Breast epithelium (tissue), 4 donors: ENCODE measurements at places on chromosomes 2 and 18.

- H3K36me3 ChIP-seq, result no peaks in the 10 kb centered on the region
- H3K4me1 ChIP-seq, result no peaks in the 10 kb centered on the region
- H3K27me3 ChIP-seq, result no peaks in the 10 kb centered on the region
- no peak for DNase-seq
Measured at GRCh38 chr2:8709611-8710010, 27.8 kb downstream of the ID2 start.

- DNase-seq, result no peak
- H3K27me3 ChIP-seq, result no peaks in the 10 kb centered on the region
- H3K4me3 ChIP-seq, result no peak overlapping the region
- peaks cover 3% of the 10 kb centered on the region for H3K36me3 ChIP-seq
- no peak overlapping the region for H3K27ac ChIP-seq
Measured at GRCh38 chr18:49788327-49788898, 24.9 kb downstream of the ACAA2 start.

DNA sequence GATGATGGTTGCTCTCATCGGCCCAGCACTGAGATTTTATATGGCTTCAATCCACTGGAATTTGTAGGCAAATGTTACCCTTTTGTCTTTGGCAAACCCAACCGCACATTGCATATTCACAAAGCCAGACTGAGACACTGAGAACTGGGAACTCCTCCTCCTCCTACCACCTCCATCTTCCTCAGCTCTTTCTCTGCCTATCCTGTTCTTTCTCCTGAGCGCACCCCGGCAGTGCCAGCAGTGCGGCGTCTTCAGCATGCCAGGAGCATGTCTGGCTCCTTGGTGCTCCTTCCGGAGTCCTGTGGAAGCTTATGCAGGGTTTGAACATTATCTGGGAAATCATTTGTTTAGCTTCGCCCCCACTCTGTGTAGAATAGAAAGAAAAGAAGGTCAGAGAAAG lies 50.8 kb downstream of the TRIB2 start:
- H3K27ac ChIP-seq, result no peak overlapping the region
- no peaks in the 10 kb centered on the region for H3K27me3 ChIP-seq
- no peak overlapping the region for H3K4me3 ChIP-seq
- no peaks in the 10 kb centered on the region for H3K4me1 ChIP-seq
- no peak for DNase-seq

DNA sequence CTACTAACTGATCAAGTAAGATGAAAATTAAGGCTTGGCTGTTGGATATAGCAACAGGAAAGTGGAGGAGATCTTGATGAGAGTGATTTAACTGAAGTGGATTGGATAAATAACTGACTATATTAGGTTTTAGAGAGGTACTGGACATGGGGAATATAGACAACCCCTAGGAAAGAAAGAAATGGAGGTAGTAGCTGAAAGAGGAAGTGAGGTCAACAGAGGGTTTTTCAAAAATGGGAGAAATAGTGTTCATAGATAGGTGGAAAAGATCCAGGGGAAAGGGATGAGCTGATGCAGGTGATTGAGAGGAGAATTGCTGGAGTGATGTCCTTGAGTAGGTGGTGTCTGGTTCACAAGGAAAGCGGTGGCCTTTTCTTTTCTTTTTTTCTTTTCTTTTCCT lies 69.9 kb upstream of the PSME4 start:
- no peak overlapping the region for H3K27ac ChIP-seq
- no peaks in the 10 kb centered on the region for H3K27me3 ChIP-seq
- H3K4me1 ChIP-seq, result no peaks in the 10 kb centered on the region

- no peaks in the 10 kb centered on the region for H3K4me1 ChIP-seq
- no peak for DNase-seq
- H3K36me3 ChIP-seq, result no peaks in the 10 kb centered on the region
- H3K27me3 ChIP-seq, result no peaks in the 10 kb centered on the region
- H3K4me3 ChIP-seq, result no peak overlapping the region
Measured at GRCh38 chr18:10269261-10269660, 185.2 kb upstream of the APCDD1 start.

GRCh38 chr2:25236736-25237135 lies 68.4 kb upstream of the POMC start:
- H3K36me3 ChIP-seq, result peaks cover 9% of the 10 kb centered on the region
- no peak for DNase-seq
- H3K27me3 ChIP-seq, result no peaks in the 10 kb centered on the region
- H3K4me3 ChIP-seq, result no peak overlapping the region
- H3K27ac ChIP-seq, result no peak overlapping the region

DNA sequence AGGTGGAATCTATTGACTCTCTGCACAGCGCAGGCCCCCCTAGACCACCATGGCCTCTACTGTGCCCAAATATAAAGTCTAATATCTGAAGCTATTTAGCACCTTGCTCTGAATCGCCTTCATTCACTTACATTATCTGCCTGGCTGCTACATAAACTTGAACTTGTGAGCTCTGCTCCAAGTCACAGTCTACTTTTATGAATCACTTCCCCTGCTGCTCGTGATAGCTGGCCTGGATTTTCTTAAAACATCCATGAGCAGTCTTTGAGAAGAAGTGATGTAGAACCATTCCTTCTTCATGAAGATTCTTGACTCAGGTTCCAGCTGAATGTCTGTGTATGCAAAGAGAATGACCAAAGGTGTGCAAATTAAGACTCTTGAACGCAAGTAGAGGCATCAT lies 359.5 kb downstream of the RND3 start:
- no peaks in the 10 kb centered on the region for H3K36me3 ChIP-seq
- H3K27me3 ChIP-seq, result no peaks in the 10 kb centered on the region
- no peak for DNase-seq
- H3K27ac ChIP-seq, result no peak overlapping the region

GRCh38 chr2:111101592-111101991 lies 19.1 kb upstream of the BCL2L11 start:
- DNase-seq, result no peak
- no peaks in the 10 kb centered on the region for H3K27me3 ChIP-seq
- no peaks in the 10 kb centered on the region for H3K36me3 ChIP-seq
- no peak overlapping the region for H3K4me3 ChIP-seq
- H3K4me1 ChIP-seq, result no peaks in the 10 kb centered on the region

- H3K36me3 ChIP-seq, result no peaks in the 10 kb centered on the region
- no peaks in the 10 kb centered on the region for H3K27me3 ChIP-seq
- no peak overlapping the region for H3K4me3 ChIP-seq
- no peaks in the 10 kb centered on the region for H3K4me1 ChIP-seq
- H3K27ac ChIP-seq, result no peak overlapping the region
Measured at GRCh38 chr2:132929786-132930185, 259.8 kb upstream of the LYPD1 start.

DNA sequence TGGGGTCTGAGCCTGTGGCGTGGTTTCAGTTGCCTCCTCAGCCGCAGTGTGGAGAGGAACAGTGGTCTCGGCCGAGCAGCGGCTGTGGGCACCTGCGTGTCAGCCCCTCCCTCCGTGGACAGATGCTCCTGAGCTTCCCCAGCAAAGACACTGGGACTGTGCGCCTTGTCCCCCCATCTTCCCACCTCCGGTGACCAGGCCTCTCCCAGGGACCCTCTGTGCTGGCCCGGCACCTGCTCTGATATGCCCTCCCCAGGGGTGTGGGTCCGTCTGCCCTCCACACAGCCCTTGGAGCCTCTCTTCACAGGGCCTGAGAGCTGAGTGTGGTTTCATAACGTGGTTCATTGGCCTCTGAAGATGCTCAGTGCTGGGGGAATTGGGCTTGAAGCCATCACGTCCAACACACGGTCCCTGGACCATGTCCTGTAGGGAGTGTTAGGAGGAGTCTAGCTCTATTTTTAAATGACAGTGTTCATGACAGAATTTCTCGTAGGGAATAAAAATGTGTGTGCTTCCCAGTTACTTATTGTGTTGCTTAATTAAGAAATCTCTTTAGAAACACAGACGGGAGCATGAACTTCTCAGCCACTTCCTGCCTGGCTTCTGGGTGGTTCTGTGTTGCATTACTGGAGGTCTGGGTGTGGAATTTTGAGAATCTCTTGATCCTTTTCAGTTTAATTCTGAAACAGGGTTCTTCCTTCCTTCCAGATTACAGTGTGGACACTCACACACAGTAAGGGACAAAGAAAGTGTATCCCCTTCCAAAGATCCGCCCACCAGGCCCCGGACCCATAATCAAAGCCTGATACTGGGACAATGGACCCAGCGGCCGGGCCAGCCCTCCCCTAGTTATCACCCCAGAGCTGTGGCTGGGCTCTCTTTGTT lies 110.7 kb downstream of the NFATC1 start:
- no peaks in the 10 kb centered on the region for H3K36me3 ChIP-seq
- H3K27me3 ChIP-seq, result no peaks in the 10 kb centered on the region
- peaks cover 6% of the 10 kb centered on the region for H3K4me1 ChIP-seq
- no peak for DNase-seq

GRCh38 chr18:67282796-67283195 lies 233.7 kb downstream of the DSEL start:
- H3K27ac ChIP-seq, result no peak overlapping the region
- no peak overlapping the region for H3K4me3 ChIP-seq
- H3K4me1 ChIP-seq, result no peaks in the 10 kb centered on the region
- H3K27me3 ChIP-seq, result no peaks in the 10 kb centered on the region

DNA sequence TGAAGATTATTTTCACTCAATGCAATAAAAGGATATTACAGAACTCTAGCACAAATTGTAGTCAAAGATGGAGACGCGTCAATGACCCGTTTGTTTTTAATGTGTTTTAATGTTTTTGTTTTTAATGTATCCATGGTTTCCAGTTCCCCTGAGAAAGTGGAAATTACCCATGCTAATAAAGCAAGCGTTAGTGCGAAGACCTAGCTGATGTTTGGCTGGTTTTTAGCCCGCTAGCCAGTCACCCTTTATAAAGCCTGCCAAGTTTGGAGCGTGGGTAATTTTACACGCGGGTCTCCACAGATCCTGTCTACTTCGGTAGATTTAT lies 430 bp upstream of the CHMP1B start:
- H3K4me3 ChIP-seq, result peak overlapping the region; percentile 95
- H3K4me1 ChIP-seq, result peaks cover 5% of the 10 kb centered on the region
- no peak for DNase-seq
- H3K27ac ChIP-seq, result peak overlapping the region; percentile 94
- H3K36me3 ChIP-seq, result no peaks in the 10 kb centered on the region

DNA sequence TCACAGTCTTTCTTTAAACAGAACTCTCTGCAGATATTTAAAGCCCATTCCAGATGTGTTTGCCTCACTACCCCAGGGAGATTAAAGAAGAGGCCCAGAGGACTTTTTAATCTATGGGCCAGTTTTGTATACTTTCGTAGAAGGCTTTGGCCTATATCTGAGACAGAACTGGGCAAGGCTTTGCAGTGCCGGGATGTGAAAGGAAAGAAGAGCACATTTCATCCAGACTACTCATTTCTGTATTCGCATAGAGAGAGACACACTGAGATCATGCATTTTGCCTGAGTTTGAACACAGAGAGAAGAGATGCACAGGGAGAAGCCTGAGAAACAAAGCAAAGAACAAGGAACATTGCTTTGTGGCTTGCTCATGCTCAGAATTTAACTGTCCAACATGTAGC lies 54.9 kb upstream of the SLC5A7 start:
- no peak overlapping the region for H3K27ac ChIP-seq
